ENCODE measurements at places on chromosomes 11 and 22.

GRCh38 chr22:24510637-24511625 is 15.8 kb downstream of the UPB1 start:
- no peak for DNase-seq

- DNase-seq: no peak
Measured at GRCh38 chr22:17149076-17149815, 9.8 kb downstream of the HDHD5 start.

- DNase-seq: no peak
Measured at GRCh38 chr11:67998150-67999045, 5.5 kb downstream of the UNC93B1 start.

- no peak for DNase-seq
Measured at GRCh38 chr11:2269601-2270321, 627 bp downstream of the ASCL2 start.

- no peak for DNase-seq
Measured at GRCh38 chr11:32487270-32487669, 51.9 kb upstream of the WT1 start.

DNA sequence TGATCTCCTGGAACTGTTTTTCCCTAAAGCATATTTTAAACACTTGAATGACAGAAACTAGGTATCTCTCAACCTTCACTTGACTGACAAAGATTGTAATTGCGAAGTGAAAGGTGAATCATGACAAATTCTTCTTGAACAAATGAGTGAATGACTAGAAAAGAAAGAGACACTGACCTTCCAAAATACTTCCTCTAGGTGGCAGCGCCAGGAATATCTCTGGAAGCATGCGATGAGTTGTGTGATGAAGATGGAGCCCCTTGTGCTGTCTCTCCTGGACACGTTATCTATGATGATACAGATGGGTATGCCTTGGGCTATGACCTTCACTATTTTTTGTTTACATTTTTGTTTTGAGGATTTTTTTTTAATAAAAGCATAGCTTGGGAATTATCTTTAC is 7.0 kb upstream of the CASP12 start:
- DNase-seq: no peak

GRCh38 chr11:61716478-61717285 is 35.8 kb upstream of the MYRF start:
- DNase-seq: no peak

Data from hippocampal formation (tissue), 2 donors.